Forelimb muscle (tissue), 1 donor: ENCODE measurements at places on chromosomes 12 and 14. TPM values are rescaled to one million over a fixed set of nuclear protein-coding genes. Genes with fewer than 3 reads are reported as not detected.
A peak's percentile ranks its signal among the peaks of the same experiment; 100 is the strongest.

DNA sequence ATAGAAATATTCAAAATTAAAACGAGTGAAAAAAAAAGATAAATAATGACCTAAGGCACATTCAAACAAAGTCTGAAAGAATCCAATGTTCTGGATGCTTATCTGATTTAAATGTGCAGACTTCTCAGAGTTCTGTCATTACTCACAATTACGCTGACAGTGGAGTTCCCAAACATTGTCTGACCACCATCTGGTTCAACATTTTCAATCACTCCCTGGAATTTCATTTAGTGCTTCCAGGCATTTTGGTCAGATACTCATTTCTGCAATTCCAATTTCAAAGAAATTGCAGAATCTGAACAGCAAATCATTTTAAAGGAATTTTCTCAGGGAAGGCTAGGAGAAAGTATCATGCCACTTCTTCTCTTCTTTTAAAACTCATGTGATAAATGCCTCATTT, 398.2 kb upstream of the PDE3A start:
- DNase-seq, result no peak

KRT83 gene
- not detected for polyA plus RNA-seq

GRCh38 chr14:32710231-32710671, 228.4 kb upstream of the NPAS3 start:
- DNase-seq, result no peak

DNA sequence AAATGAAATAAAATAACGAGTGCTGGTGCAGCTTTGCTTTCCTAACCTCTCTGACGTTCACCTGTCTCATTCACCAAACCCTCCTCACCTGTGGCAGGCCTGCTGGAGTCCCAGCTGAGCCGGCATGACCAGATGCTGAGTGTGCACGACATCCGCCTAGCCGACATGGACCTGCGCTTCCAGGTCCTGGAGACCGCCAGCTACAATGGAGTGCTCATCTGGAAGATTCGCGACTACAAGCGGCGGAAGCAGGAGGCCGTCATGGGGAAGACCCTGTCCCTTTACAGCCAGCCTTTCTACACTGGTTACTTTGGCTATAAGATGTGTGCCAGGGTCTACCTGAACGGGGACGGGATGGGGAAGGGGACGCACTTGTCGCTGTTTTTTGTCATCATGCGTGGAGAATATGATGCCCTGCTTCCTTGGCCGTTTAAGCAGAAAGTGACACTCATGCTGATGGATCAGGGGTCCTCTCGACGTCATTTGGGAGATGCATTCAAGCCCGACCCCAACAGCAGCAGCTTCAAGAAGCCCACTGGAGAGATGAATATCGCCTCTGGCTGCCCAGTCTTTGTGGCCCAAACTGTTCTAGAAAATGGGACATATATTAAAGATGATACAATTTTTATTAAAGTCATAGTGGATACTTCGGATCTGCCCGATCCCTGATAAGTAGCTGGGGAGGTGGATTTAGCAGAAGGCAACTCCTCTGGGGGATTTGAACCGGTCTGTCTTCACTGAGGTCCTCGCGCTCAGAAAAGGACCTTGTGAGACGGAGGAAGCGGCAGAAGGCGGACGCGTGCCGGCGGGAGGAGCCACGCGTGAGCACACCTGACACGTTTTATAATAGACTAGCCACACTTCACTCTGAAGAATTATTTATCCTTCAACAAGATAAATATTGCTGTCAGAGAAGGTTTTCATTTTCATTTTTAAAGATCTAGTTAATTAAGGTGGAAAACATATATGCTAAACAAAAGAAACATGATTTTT, 17.1 kb upstream of the AMN start:
- no peak for DNase-seq

DNA sequence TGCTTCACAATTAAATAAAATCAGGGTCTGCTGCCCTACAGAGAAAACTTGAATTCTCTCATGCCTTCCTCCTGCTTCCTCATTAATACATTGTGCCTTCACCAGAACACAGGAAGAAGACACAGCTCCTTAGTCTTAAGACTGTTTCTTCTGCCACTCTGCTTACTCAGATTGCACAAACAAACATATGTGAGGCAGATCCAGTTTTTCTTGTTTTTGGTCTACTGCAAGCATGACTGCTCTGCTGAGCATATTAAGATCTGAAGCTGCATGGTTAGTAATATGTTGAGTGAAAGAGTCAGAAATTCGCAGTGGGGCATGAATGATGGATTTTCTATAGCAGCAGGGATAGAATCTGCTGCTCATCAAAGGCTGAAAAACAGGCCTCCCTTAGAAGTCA, 321.1 kb upstream of the STXBP6 start:
- DNase-seq, result no peak

DNA sequence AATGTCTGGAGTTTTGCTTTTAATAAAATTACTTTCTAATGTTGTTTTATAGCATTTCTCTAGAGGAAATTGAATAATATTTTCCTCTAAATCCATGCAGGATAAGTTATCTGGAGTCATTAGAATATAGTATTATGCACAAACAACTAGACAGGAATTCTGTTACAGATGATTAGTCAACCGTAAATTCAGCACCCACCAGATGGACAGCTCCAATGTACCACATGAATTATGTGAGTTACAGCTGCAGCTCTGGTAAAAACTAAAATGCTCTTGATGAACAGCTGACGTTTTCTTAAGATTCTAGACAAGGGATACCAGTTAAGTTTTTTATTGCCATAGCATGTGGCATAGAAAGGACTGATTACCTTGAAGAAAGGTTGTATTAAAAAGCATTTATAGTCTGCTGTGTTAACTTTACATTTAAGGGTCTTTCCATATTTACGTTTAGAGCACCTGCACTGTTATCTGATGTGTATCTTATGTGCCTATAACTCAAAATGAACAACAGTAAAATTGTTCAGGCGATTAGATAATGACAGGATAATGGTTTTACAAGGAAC, 321.4 kb upstream of the LRFN5 start:
- DNase-seq, result peak; percentile 22

DNA sequence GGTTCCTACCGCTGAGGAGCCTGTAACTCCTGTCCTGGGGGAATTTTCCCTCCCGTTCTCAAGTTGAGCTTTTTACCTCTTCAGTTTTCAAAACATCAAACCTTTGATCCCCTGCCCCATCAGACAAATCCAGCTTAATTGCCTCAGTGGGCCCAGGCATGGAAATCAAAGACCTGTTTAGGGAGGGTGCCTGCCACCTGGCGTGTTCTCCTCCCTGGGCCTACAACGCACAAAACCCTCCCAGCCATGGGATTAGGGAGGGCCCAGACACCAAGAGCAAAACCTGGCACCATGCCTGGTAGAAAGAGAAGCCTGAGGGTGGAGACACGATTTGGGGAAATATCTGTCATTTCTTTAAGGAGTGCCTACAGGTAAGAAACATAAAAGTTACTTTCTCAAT, 672.9 kb downstream of the BCL11B start:
- no peak for DNase-seq

AICDA gene
- 0.30 TPM for polyA plus RNA-seq

- DNase-seq, result no peak
Measured at GRCh38 chr14:60657456-60658210, 8.4 kb upstream of the SIX1 start.

MIP gene
- polyA plus RNA-seq, result 0.35 TPM

GRCh38 chr12:123049398-123050240, 69.1 kb downstream of the ARL6IP4 start:
- DNase-seq, result no peak
